ENCODE measurements at places on chromosomes 16 and 17. TPM values are rescaled to one million over a fixed set of nuclear protein-coding genes. Genes with fewer than 3 reads are reported as not detected.

CLEC3A gene
- not detected for total RNA-seq

PDILT gene
- not detected for total RNA-seq

ADAD2 gene
- total RNA-seq: 0.47 TPM

MYH2 gene
- not detected for total RNA-seq

GRCh38 chr16:576197-576822 lies 6.5 kb downstream of the PIGQ start:
- no peak for DNase-seq

GRCh38 chr17:62827746-62828485 lies 19.8 kb upstream of the MARCHF10 start:
- DNase-seq: no peak

DNA sequence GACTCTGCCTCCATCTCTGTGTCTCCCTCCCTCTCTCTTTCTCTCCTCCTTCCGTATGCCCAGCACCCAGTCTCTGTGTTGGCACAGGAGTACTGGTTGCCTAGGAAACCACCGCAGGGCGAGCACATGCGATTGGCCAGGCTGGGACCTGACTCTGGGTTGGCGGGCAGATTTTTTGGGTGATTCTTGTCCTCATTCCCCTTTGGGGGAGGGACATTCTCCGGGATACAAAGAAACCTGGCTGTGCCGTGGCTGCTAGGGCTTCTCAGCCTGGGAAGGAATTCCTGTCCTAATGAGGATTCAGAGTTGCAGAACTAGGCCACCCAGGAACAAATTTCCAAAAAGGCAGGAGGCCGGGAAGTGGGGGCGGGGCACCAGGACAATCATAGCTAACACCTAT lies 168.9 kb downstream of the SHISA9 start:
- no peak for DNase-seq

All from activated naive CD4-positive, alpha-beta T cell treated with anti-CD3 and anti-CD28 coated beads, Interleukin-2, amount 50 U/mL, for 72 hours (primary cell).